NT2/D1 (cell line): ENCODE measurements at places on chromosomes 16 and 17.

GRCh38 chr17:60769327-60769726 is 91.7 kb downstream of the BCAS3 start:
- DNase-seq: no peak

GRCh38 chr17:3768769-3769168 is 32.2 kb downstream of the ITGAE start:
- no peak for DNase-seq

DNA sequence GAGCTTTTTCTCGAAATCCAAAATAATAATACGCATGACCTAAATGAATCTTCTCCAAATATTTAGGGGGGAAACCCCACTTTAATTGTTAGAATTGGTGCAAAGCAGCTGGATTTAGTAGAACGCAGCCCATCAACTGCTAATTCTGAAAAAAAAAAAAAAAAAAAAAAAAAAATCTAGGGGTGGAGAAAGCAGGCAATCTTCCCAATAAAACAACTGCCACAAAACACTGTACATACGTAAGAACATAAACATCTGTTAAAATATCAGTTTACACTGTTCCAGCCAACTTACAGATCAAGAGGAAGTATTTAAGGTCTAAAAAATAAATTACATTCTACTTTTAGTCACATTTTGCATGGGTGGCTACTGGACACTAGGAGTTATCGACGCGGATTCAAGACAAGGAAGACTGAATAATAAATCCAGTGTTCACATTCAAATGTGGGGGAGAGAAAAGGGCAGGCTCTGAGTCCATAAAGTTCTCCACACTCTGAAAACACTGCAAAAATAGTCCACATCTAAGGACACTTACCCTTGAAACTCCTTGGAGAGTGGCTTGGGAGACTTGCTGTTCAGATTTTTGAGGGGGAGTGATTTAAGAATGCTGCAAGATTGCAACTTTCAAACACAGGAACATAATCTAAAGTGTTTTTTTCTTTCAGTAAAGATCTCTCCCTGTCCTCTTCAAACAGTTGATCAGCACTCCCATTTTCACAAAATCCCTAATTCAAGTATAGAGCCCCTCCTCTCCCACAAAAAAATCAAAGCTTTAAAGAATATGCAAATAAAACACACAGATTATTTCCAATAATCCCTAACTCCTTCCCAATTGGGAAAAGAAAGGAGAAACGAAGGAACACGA is 1.3 kb downstream of the APPBP2 start:
- no peak for DNase-seq

DNA sequence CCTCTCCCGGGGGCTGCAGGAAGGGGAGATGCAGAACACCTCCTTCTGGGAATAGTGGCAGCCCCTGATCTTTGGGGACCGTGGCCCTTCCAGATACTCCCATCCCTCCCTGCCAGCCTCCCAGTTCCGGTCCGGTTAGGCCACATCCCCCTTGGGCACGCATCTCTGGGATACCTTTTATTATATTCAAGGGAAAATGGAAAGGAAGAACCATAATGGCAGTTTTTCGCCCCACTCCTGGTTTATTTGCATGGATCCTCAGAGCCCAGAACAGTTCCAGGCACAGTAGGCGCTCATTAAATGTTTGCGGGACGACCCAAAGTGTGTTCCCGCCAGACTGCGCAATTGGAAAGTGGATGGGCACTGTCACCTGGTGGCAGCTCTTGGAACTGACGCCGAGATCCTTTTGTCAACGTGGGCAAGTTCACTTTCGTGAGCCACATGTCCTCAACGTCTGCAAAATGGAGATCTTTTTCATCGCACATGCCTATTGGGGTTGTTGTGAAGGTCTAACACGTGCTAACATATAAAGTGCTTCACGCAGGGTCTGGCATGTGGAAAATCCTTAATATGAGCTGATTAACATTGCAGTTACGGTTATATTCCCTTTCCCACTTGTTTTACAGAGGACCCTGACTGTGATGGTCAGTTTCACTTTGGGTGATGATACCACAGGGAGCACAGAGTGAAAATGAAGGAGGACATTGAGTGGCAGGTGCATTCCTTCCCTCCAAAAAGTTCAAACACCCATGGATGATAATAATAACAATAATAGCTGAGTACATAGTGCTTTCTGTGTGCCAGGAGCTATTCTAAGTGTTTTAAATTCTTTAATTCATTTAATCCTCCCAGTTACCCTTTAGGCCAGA is 1.7 kb upstream of the GPRC5B start:
- peak; percentile 85 for DNase-seq

GRCh38 chr16:57444711-57445110 is 2.5 kb downstream of the CIAPIN1 start:
- no peak for DNase-seq
